Activated CD4-positive, alpha-beta T cell treated with anti-CD3 and anti-CD28 coated beads for 36 hours (primary cell): ENCODE measurements at places on chromosomes 1 and 21. TPM values are rescaled to one million over a fixed set of nuclear protein-coding genes. Genes with fewer than 3 reads are reported as not detected.

- DNase-seq: peak; percentile 95
These were observed 1.9 kb downstream of the S1PR1 start for GRCh38 chr1:101238681-101239094.

- no peak for DNase-seq
These were observed 66.1 kb downstream of the CYYR1 start for GRCh38 chr21:26506956-26507355.

GRCh38 chr1:40053138-40053887, 12.8 kb downstream of the CAP1 start:
- no peak for DNase-seq

DNA sequence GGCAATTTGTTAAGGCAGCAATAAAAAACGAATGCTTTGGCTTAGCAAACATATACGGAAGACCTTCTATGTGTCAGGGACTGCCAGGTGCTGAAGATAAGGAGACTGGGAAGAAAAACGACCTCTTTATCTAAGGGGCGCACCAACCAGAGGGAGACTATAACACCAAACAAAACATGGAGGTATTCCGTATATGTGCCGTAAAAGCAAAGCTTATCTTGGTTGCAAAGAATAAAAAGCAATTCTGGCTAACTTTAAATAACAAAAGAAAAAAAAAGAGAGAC, 167.1 kb upstream of the KCNJ15 start:
- no peak for DNase-seq

GRCh38 chr1:75035536-75035935, 98.7 kb upstream of the LHX8 start:
- DNase-seq: no peak

The TRIM46 gene
- total RNA-seq: 6.9 TPM
